ENCODE measurements at places on chromosomes 6 and 20.
A peak's percentile ranks its signal among the peaks of the same experiment; 100 is the strongest.

DNA sequence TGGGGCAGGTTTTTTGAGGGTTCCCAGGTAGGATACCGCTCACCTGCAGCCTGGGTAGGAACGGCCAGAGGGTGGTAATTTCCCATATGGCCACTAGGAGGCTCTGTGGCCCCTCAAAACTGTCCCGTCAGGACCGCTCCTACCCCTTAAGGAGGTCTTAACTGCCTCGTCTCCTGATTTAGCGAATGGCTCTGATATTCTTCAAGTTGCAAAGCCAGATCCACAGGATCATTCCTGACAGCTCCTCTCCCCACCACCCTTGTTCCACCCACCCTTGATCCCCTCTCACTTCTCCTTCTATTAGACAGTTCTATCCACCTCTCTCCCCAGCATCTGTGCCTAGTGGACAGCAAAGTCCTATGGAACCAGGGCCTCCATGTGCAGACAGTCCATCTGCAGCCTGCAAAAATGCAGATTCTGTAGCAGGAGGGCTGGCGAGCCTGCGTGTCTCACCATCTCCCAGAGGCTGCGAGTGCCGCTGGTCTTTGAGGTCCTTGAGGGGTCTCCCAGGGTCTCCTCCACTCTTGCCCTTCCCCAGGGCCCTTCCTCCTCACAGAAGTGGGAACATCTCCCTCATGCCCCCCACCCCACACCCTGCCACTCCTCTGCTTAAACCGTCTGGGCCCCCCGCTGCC is 34.3 kb upstream of the ZBP1 start:
- DNase-seq = peak; percentile 50

DNA sequence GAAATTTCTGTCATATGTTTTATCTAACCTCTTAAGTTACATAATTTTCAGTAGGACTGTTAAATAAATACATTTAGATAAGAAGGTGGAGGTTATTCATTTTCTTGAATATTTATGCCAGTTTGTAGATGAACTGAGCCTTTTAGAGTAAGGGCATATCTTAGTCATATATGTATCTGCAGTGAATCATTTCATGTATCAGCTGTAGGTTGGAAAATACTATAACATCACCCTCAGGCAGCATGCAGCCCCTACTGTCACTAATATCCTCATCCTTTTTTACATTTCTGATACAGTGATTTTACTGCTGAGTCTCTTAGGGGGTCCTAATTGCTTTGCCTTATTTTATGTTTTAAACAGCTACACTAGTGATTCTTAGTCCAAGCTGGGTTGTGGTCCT is 19.5 kb upstream of the SUMO4 start:
- DNase-seq = no peak

- DNase-seq = no peak
Observed at GRCh38 chr6:25997921-25998320, 35.3 kb downstream of the TRIM38 start.

GRCh38 chr6:144659202-144660182 is 374.4 kb downstream of the UTRN start:
- DNase-seq = no peak

DNA sequence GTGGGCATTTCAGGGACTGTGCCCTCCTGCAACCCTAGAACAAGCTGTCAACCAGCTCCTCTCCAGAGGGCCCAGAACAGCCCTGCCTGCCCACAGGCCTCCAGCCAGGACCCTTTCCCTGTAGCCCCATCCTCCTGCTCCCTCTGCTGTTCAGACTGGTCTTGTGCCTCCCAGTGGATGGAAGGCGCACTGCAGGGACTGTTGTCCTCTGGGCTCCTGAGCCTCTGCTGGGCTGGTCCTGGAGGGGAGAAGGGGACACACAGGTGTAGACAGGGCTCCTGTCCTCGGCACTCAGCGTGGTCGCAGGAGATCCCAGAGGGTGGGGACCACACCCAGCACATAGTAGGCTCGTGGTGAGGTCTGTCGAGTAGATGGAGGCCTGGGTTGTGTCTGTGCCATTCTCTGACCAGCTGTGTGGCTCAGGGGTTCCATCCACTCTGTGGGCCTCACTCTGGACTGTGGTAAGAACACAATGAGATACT is 11.5 kb downstream of the ITPR3 start:
- DNase-seq = no peak

- DNase-seq = no peak
Observed at GRCh38 chr6:100517106-100517505, 52.4 kb upstream of the SIM1 start.

Data from right lobe of liver (tissue), 6 donors.